ENCODE measurements at places on chromosomes 1 and 21. TPM values are rescaled to one million over a fixed set of nuclear protein-coding genes. Genes with fewer than 3 reads are reported as not detected.
A peak's percentile ranks its signal among the peaks of the same experiment; 100 is the strongest.

- H3K4me1 ChIP-seq: peaks cover 10% of the 10 kb centered on the region
- H3K36me3 ChIP-seq: no peaks in the 10 kb centered on the region
- H3K27ac ChIP-seq: no peak overlapping the region
These were observed 50.1 kb upstream of the ERRFI1 start for GRCh38 chr1:8076176-8076575.

AGT gene
- total RNA-seq: 14.1 TPM

GRCh38 chr1:60227601-60228000 lies 154.0 kb upstream of the C1orf87 start:
- peak; percentile 62 for DNase-seq
- H3K27ac ChIP-seq: no peak overlapping the region
- no peaks in the 10 kb centered on the region for H3K36me3 ChIP-seq
- no peaks in the 10 kb centered on the region for H3K27me3 ChIP-seq
- no peak overlapping the region for H3K4me3 ChIP-seq

LDLRAD1 gene
- not detected for total RNA-seq

DNA sequence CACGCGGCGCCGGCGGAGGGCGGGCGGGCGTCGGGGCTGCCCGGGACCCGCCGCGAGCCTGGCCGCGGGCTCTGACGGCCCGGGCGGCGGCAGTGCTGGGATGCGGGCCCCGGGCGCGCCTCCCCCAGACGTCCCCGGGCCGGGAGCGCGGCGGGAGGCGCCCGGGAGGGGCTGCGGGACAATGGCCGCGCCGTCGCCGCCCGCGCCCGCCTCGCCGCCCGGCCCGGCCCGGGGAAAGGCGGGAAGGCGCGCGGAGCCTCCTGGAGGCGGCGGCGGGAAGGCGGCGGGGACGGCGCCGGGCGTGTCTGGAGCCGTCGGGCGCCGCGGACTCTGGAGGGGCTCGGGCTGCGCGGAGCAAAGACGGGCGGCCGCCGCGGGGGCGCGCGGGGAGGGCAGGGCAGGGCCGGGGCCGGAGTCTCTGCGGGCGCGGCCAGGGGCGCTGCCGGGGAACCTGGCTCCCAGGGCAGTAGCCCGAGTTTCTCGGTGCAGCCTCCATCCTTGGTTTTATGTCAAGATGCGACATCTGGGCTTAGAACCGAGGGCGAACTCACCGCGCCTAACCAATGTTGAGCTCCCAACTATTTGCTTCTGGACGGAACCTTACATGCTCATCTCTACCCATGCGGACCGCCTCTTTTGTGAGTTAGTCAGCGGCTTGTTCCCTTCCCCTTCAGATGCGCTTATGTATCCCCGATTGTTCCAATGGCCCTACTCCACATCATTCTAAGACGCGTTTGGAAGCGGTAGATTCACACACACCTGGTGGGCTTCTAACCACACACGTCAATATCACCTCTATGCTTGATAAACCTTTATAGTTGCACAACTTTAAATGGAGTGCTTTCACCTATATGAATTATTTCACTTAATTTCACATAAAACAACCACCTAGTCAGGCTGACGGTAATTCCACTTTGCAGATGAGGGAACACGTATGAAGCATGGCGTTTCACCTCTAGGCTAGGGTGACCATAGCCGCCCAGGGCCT lies 651 bp downstream of the ZBTB8A start:
- H3K4me1 ChIP-seq: no peaks in the 10 kb centered on the region
- no peaks in the 10 kb centered on the region for H3K27me3 ChIP-seq
- H3K36me3 ChIP-seq: no peaks in the 10 kb centered on the region

DNA sequence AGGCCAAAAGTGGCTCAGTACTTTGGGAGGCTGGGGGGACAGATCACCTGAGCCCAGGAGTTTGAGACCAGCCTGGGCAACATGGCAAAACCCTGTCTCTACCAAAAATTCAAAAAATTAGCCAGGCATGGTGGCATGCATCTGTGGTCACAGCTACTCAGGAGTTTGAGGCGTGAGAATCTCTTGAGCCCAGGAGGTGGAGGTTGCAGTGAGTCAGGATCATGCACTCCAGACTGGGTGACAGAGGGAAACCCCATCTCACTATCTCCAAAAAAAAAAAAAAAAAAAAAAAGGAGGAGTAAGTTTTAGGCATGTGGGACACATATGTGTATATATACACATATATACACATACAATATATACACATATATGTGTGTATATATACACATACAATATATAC lies 165.3 kb upstream of the DPYD start:
- peaks cover 9% of the 10 kb centered on the region for H3K4me1 ChIP-seq
- H3K27ac ChIP-seq: peak overlapping the region; percentile 66
- H3K27me3 ChIP-seq: no peaks in the 10 kb centered on the region
- H3K36me3 ChIP-seq: no peaks in the 10 kb centered on the region
- no peak overlapping the region for H3K4me3 ChIP-seq
- DNase-seq: no peak

NTNG1 gene
- 4.4 TPM for total RNA-seq

DNA sequence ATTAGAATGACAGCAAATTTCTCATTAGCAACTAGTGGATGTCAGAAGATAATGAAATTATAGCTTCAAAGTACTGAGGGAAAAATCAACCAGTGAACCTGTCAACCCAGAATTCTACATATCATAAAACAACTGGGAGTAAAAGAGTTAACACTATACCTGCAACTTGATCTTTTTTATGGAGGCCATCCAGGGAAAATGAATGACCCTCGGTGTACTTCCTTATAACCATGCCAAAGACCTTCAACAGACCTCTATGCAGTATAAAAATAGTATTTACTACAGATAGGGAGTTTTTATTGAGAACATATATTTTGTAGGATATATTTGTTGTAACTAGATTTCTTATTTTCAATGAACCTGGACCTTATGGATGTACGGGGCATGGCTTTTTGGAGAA lies 392.5 kb upstream of the ZRANB2 start:
- no peak for DNase-seq
- H3K27me3 ChIP-seq: no peaks in the 10 kb centered on the region
- no peak overlapping the region for H3K27ac ChIP-seq
- no peaks in the 10 kb centered on the region for H3K4me1 ChIP-seq
- no peak overlapping the region for H3K4me3 ChIP-seq
- H3K36me3 ChIP-seq: no peaks in the 10 kb centered on the region

RNF19B gene
- 12.3 TPM for total RNA-seq

- DNase-seq: no peak
- H3K36me3 ChIP-seq: no peaks in the 10 kb centered on the region
These were observed 35.9 kb downstream of the MPZL1 start for GRCh38 chr1:167757433-167758309.

KRTAP21-3 gene
- not detected for total RNA-seq

UQCRHL gene
- 4.4 TPM for total RNA-seq

HSD3B2 gene
- not detected for total RNA-seq
